ENCODE measurements at places on chromosomes 1 and 21.
A peak's percentile ranks its signal among the peaks of the same experiment; 100 is the strongest.

- DNase-seq, result no peak
Observed at GRCh38 chr1:77926561-77927357, 38.3 kb downstream of the NEXN start.

- DNase-seq, result no peak
Observed at GRCh38 chr1:199302554-199302953, 663.7 kb downstream of the PTPRC start.

DNA sequence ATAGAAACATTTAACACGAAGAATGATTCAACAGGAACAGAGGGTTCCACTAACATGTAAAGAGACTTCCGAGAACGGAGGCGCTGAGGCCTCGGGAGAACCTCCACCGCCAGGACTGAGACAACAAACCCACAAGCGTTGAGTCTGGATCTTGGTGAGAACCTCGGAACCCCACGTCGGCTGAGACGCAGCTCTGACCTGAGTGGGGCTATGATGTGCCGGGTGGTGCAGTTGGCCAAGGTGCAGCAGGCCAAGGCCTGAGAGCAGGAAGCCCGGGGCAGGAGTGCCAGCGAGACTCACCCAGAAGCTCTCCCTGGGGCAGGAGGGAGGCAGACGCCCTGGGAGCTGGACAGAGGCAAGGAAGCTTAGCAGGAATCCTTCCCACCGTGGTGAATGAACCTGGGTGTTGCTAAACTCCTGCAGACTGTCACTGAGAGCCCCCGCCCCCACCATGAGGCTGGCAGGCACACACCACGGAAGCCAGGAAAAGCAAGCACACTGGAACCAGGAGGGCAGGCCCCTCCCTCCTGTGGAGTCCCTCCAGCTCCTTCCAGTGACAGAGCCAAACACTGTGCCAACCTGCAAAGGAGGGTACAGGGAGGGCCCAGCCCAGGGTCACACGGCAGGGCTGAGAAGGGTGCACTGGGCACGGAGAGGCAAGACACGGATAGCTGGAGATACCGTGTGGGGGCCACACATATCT lies 34.8 kb downstream of the WDR4 start:
- DNase-seq, result no peak

DNA sequence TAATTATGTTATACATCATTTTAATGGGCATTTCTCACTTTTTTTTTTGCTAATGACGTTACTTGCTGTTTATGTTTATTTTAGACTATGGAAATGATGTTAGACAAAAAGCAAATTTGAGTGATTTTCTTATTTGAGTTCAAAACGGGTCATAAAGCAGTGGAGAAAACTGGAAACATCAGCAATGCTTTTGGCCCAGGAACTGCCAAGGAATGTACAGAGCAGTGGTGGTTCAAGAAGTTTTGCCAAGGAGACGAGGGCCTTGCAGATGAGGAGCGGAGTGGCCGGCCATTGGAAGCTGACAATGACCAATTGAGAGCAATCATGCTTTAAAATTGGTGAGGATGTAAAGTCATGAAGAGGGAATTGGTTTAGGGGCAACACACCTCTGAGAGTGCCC lies 32.1 kb upstream of the KCNE2 start:
- DNase-seq, result no peak

DNA sequence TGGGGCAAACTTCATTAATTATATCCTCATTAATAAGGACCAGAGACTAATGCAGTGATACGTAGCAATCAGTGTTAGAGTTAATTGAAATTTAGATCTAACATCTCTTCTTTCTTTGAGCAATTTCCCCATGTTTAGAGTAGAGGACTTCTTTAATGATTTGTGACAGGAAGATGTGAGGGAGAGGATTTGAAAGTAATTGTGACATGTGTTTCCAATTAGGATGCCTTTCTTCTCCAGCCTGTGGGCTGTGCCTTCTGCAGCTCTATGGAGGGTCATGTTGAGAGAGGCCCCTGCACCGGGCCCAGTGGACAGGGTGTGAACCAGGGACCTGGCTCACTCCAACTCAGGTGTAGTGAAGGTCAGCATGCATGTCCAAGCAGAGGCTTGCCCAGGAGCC lies 103.0 kb downstream of the GREM2 start:
- DNase-seq, result no peak

DNA sequence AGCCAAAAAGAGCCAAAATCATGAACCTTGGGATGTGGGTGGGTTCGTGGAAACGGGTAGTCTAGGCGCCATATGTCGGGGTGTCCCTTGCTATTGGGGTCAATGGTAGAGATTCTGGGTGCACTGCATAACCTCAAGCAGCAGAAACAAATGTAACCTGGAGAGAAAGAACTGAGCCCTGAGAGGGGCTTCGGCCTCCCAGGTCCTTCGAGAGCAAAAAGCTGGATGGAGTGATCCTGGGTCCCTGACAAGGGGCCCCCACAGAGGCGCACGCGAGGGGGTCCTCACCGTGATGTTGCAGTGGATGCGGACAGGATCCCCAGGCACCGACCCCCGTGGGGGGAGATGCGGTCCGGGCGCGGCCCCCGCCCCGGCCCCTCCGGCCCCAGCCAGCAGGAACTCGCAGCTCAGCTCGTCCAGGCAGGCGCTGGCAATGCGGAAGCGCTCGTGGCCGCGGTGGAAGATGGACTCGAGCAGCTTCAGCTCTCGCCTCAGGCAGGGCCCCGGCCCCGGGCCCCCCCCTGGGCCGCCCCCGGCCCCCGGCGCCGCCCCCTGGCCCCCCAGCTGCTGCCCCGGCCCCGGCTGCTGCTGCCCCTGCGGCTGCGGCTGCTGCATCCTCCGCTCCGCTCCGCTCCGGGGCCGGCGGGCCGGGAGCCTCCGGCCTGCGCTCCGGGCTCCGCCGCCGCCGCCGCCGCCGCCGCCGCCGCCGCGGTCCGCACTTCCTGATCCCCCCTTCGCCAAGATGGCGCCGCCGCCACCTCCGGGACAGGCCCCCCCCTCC lies at the start of gene UBE2Q1:
UBE2Q1 (minus strand) TSS at position 724 of the 781 bp plus-strand sequence; CDS start at position 615, 109 bp downstream.
- peak; percentile 6 for DNase-seq

GRCh38 chr1:57204942-57205787 lies 218.7 kb downstream of the DAB1 start:
- no peak for DNase-seq

DNA sequence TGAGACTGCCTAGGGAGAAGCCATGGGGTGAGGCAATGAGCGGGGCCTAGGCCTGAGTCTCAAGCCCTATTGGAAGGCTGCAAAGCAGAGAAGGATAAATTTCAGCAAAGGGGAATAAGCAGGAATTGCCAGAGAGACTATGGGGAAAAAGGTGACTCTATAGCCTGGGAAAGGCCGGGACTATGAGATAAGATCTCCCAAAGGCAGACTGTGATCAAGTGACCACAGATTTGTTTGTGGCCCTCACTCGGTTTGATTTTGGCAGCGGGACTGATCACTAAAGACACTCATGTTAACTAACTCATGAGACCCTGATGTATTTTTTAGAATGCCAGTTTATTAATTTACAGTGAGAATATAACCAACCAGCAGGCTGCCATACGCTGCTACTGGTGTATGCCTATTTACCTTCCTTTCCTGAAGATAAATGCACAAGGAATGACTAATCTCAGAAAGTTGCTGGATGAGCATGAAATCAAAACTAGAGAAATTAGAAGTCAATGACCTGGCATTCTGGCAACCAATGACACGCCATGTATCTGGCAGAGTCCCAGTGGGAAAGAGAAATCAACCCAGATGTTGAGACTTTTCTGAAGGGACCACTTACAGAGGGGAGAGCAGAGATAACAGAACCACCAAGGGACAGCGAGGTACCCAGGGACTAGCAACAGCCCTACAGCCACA lies 4.3 kb downstream of the HSF2BP start:
- no peak for DNase-seq

GRCh38 chr1:167013108-167013929 lies 24.2 kb downstream of the MAEL start:
- DNase-seq, result no peak

DNA sequence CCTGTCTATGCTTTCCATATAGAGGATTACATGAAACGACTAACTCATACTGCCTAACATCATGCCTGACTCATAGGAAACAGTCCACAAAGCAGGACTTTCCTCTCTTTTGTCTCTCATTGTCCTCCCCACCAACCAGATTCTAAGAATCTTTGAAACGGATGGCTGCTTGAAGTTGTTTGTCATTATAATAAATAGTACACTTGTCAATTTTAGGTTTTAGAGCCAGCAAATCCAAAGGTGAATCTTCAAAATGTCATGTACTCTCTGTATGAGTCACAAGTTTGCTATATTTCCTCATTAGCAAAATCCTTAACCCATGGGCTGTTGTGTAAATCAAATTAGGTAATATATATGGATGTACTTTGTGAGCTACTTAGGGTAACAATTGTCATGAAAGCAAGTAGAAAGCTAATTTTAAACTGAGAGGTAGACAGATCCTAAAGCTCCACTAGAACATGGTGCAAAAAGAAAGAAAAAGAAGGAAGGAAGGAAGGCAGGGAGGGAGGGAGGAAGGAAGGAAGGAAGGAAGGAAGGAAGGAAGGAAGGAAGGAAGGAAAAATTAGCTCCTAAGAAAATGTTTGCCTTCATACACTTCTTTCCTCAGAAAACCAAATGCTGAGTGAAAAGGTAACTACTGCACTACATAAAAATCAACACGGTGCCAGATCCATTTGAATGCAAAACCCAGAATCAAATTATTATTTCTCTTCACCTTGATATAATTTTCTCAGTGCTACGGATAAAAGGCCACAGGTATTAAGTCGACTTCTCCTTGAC lies 129.5 kb upstream of the PRMT6 start:
- DNase-seq, result no peak

DNA sequence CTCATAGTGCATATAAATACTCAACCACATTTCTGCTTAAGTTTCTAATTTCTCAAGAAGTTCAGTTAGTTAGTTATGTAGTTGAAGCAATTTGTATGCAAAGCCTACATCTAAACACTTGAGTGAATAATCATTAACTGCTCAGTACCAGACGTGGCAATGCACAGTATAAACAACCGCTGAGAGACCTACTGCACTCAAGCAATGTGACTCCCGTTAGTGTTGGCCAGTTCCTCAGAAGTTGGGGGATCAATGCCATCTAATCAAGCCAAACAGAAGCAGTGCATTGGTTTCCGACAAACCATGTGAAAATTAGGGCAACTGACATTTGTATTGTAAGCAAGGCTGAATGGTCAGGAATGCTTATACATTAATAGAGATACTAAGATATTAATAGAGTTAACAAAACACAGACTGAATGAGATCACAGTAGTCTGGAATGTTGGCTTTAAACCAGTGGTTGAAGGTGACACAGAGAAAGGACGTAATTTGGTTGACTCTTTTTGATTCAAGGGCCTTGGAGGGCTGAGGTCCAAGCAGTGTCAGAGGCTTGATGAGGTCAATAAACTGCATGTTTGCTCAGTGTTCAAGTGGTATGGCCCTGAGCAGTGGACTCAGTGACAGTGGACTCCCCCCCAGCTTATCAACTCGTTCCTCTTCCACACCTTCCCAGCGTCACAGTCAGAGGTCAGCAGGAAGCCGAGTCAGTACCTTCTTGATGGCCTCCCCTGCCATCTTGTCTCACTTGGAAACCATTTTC lies 255.5 kb downstream of the CTH start:
- DNase-seq, result no peak

GRCh38 chr1:195941314-195941713 lies 666.9 kb downstream of the KCNT2 start:
- no peak for DNase-seq

GRCh38 chr1:212013672-212014071 lies 21.7 kb downstream of the INTS7 start:
- DNase-seq, result no peak

DNA sequence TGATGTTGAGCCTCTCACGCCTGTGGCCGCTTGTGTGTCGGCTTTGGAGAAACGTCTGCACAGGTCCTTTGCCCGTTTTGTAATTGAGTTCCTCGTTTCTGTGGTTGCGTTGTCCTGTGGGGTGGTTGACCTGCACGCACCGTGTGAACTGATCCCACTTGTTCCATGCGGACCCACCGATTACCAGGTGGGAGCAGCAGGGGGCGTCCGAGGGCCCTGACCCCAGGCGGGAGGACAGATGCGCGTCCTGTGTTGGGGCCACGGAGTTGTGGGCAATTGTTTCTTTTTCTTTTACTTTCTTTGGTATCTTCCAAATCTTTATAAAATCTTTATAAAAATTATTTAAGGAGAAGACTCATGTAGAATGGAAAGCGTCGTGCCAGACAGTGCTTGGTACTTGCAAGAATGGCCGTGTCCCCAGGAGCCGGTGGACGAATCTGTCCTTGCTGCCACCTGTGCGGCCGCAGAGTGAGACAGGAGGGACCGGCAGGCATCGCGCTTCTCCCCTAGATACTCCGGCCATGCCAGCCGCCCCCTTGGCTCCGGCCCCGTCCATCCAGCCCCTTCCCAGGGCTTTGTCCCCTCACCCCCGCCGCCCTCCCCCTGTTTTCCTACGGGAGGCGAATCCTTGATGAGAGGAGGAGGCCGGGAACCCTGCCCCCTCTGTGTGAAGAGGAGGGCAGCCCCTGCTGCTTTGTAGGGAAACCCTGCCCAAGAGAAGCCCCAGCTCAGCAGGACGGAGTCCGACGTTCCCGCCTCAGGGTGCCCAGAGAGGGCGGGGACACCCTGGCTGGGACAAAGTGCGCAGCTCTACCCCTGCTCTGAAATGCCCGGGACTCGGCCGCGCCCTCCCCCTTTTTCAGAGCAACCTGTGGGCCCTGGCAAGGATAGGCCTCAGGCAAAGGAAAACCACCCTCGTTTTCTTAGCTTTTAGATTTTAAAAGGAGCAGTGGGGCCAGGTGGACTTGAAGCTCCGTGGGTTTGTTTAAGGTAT lies 41.7 kb downstream of the PRKCZ start:
- peak; percentile 10 for DNase-seq

GRCh38 chr1:169601096-169601881 lies 15.0 kb upstream of the F5 start:
- DNase-seq, result no peak

- no peak for DNase-seq
Observed at GRCh38 chr1:169722779-169723178, 11.1 kb downstream of the SELE start.

DNA sequence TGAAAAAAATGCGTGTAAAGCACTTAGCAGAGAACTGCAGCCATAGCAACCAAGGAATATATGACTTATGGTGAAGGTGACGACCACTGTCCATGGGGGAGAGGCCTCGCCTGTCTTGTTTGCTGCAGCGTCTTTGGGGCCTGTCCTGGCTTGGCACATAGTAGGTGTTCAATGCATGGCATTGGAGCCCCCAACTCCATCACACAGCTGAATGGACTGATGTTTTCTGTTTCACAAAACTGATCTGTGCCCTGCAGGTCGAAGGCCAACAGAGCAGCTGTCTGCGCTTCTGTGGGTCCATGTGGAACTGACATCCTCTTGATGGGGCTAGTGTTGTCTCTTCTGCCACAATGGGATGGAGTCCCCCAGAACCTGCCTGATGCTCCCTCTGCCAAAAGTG lies 296.0 kb downstream of the PTPRU start:
- DNase-seq, result no peak

- DNase-seq, result no peak
Observed at GRCh38 chr21:37639756-37640155, 273.2 kb downstream of the DYRK1A start.

Measured in stimulated activated CD4-positive, alpha-beta T cell treated with anti-CD3 and anti-CD28 coated beads, Interleukin-1b, Interleukin-23, amount 100 ng/mL, for 1 hour (primary cell).